ENCODE measurements at places on chromosomes 2 and 18.

DNA sequence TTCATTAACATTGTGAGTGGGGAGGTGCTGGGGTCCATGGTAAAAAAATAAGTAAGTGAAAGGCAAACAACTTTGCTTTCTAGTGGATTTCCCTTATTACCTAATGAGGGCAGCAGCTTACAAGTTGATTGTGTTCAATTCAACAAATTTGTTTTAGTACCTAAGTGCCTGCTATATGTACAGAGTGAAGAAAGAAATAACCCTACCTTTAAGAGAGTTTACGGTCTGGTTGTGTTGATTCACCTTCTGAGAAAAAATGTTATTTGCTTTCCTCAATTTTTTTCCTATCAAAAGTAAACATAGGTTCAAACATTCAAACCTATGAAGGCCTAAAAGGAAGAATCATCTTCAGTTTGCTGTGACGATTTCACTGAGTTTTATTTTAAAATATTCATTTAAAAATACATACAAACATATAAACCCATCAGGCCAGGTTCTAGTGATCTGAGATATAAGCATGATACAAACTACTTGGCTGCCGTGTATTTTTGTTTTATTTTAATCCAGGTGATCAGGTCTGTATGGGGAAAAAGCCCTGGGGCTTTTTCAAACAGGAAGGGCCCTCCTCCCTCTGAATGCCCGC is 1.5 kb upstream of the SPTBN1 start:
- DNase-seq = no peak

GRCh38 chr2:43126817-43127207 is 99.6 kb downstream of the ZFP36L2 start:
- DNase-seq = no peak

GRCh38 chr2:106185475-106186184 is 8.5 kb downstream of the UXS1 start:
- DNase-seq = no peak

GRCh38 chr18:79718126-79718525 is 38.5 kb downstream of the CTDP1 start:
- DNase-seq = no peak

DNA sequence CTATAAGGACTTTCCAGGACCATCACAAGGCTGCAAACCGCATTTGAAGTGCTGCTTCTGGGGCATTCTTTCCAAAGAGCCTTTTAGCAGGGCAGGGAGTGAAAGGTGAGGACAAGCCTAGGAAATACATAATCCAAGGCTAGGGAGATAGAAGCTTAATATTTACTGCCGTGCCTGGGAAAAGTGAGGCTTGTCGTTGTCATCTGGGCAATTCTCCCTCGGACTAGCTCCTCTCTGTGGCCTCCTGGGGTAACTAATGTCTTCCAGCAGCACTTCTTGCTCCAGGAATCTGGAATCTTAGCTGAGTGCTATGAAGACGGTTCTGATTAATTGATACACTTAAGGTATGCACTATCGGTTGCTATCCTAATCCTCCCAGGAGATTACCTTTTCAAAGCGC is 69.3 kb upstream of the ATL2 start:
- peak; percentile 43 for DNase-seq

- no peak for DNase-seq
Measured at GRCh38 chr2:141259683-141260082, 871.1 kb downstream of the LRP1B start.

GRCh38 chr2:189569295-189569910 is 11.2 kb downstream of the SLC40A1 start:
- no peak for DNase-seq
